ENCODE measurements at places on chromosomes 5 and 9.

DNA sequence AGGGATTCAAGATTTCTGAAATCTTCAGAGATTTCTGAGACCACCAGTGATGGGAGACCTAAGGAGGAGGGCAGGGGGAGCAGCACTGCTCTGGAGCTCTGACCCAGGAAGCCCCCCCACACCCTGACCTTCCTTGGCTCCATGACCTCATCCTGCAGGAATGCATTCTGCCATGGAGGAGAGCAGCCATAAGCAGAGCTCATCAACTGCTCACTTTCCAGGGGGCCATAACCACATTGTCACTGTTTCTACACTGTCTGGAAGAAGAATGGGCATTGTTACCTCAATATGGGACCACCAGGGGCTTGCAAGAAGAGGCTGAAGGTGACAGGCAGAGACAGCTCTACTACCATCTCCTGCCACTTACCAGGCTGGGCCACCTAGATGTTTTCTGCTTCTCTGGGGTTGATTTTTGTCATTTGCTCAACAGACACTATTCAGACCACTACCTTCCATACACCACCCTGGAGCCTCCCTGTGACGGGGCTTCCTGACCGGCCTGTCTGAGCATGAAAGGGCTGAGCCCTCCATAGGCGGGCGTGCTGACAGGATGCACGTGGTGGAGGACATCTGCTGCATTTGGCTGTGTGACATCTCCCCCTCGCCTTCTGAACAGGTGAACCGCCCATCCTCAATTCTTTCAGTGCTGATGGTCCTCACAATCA lies 2.3 kb upstream of the TSC1 start:
- no peak for DNase-seq

- DNase-seq = no peak
These were observed 2177.9 kb upstream of the C9orf72 start for GRCh38 chr9:29751226-29751625.

GRCh38 chr5:158203261-158203660 lies 344.3 kb upstream of the CLINT1 start:
- no peak for DNase-seq

DNA sequence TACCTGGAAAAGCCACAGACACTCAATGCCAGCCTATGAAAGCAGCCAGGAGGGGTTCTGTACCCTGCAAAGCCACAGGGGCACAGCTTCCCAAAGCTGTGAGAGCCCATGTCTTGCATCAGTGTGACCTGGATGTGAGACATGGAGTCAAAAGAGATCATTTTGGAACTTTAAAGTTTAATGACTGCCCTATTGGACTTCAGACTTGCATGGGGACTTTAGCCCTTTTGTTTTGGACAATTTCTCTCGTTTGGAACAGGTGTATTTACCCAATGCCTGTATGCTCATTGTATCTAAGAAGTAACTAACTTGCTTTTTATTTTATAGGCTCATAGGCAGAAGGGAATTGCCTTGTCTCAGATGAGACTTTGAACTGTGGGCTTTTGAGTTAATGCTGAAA lies 244.9 kb upstream of the TYRP1 start:
- no peak for DNase-seq

DNA sequence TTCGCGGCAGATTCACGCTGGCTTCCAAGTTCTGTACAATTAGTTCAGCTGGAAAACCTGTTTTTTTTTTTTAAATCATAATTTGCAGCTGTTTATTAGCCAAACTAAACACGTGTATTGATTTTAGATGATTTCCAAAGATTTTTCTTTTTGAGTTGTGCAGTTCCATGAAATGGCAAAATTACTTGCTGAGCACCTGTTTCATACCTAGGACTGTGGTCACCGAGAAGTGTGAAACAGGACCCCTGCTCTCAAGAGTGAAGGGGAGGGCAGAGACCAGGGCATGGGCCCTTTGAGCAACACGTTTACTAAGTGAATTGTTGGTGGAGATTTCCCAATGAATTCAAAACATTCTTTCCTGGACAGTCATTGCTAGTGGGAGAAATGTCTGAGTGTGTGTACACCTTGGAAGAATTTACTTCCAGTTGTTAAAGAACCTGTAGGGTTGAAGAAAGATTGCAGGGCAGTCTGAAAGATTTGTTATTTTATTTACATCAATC lies 688 bp downstream of the SNX24 start:
- no peak for DNase-seq

DNA sequence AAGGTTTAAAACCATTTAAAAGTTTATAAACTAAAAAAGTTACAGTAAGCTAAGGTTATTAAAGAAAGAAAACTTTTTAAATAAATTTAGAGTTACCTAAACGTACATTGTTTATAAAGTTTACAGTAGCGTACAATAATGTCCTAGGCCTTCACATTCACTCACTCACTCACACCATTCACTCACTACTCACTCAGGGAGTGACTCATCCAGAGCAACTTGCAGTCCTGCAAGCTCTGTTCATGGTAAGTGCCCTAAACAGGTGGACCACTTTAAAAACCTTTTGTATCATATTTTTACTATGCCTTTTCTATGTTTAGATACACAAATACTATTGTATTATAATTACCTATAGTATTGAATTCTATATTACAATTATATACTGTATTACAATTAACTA lies 190.8 kb upstream of the RASA1 start:
- no peak for DNase-seq

DNA sequence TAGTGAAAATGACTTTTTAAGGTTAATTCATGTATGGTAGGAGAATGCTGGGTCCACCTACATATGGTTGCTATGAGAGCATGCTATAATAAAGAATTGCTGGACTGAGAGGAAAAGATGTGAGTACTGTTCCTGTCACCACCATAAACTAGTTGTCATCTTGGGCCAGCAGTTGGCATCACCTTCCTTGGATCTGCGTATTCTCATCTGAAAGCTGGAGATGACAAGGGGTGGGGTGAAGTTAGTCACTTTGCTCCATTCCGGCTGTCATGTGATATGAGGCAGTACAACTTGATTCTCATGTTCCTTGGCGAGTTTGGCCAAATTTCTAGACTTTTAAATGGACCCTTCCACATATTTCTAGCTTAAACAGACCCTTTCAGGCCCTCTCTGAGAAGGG lies 33.3 kb downstream of the PIP5K1B start:
- DNase-seq = no peak

- no peak for DNase-seq
These were observed 174.6 kb downstream of the RFK start for GRCh38 chr9:76219560-76220151.

DNA sequence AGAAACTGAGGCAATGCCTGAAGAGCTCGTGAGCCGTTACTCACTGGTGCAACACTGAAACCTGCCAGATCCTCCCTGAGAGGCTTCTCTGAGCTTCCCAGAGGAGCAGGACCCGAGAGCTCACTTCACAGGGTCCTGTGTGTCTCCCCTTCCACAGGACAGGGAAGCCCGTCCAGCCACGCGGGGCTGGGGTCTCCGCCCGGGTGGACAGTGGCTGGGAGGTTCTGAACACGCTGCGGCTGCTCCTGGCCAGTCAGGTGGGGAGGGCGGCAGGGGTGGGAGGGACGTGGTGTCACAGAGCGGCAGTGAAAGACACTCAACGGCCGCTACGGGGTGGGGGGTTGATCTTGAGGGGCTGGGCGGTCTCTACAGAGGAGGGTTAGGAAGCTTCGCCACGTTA lies 290 bp upstream of the ZDHHC11 start:
- no peak for DNase-seq

DNA sequence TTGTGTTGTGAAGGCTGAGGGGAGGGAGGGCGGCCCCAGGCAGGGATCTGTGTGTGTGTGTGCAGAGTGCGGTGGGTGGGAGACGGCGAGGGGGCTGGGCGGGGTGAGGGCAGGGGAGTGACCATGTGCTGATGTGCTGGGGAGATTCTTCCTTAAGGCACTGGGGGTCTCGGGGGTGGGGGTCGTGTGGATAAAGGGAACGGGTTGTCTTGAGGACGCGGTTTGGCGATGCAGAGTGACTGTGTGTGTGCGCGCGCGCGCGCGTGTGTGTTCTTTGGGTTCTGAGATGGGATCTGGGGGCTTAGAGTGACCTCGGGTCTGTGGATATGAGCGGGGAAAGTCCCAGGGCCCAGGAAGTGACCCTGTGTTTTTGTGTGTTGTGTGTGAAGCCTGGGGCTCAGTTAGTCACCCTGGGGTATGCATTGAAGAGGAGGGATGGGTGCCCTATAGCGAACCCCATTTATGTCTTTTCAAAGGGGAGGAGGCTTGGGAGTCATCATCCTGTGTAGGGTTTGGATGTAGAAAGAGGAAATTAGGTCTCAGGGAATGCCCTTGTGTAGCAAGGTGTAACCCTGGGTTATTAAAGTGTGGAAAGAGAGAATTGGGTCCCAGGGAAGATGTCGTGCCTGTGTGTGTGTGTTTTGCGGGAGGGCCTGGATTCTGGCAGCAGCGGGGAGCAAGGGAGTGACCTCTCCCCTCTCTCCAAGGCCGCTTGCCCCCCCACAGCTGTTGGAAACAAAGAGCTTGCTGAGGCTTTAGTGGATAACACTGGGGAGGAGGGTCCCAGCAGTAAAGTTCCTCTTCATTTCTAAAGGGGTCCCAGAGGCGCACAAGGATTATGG lies 1.4 kb downstream of the TMEFF1 start:
- DNase-seq = no peak

GRCh38 chr5:78593465-78593864 lies 55.1 kb downstream of the LHFPL2 start:
- no peak for DNase-seq

- DNase-seq = no peak
These were observed 31.3 kb upstream of the SMU1 start for GRCh38 chr9:33107762-33108161.

DNA sequence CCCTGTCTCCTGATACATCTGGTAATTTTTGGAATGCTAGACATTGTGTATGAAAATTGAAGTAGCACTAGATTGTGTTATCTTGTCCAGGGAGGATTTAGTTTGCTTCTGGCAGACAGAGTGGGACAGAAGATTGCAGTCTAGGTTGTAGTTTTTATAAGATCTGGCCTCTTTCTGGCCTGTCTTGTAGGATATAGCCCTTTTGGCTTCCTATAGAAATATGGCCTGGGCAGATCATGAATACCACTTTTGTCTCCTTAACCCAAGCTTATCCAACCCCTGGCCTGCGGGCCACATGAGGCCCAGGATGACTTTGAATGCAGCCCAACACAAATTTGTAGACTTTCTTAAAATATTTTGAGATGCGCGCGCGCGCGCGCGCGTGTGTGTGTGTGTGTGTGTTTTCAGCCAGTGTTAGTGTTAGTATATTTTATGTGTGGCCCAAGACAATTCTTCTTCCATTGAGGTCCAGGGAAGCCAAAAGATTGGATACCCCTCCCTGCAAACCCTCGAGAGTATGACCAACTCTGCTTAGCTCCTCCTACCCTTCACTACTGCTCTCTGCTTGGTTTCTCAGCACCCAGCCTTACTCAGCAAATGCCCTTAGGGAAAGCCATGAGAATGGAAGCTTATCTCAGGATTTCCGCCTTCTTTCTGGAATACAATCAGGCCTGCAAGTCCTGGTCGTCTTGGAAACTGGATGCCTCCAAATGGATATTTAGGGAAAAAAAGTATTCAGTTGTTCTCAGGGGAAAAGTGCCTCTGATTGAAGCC lies 26.5 kb downstream of the ANKRD33B start:
- DNase-seq = no peak

- DNase-seq = no peak
These were observed 637.7 kb downstream of the SEMA5A start for GRCh38 chr5:8908055-8908683.

- DNase-seq = no peak
These were observed 80.2 kb upstream of the DPYSL3 start for GRCh38 chr5:147590096-147590495.

GRCh38 chr9:105138306-105138801 lies 106.1 kb upstream of the SLC44A1 start:
- no peak for DNase-seq

GRCh38 chr5:33611877-33612276 lies 171.1 kb downstream of the TARS1 start:
- no peak for DNase-seq

- no peak for DNase-seq
These were observed 28.7 kb upstream of the PDE4D start for GRCh38 chr5:59922220-59922619.

DNA sequence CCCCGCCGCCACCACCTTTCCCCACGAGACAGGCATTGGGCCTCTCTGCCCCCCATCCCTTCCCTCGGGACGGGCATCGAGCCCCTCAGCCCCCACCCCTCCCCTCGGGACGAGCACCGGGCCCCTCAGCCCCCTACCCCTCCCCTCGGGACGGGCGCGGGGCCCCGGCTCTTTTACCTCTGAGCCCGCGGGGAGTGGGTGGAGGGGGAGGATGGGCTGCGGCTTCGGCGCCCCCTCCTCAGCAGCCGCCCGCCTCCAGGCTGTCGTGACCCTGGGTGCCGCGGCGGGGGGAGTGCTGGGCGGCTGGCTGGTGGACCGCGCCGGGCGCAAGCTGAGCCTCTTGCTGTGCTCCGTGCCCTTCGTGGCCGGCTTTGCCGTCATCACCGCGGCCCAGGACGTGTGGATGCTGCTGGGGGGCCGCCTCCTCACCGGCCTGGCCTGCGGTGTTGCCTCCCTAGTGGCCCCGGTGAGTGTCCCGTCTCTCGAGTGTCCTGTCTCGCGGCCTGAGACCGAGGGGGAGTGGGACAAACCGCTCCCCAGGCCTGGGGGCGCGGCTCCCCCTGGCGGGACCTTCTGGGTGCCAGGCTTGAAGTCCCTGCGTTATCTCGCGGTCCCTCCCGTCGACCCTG lies 791 bp downstream of the SLC2A8 start:
- no peak for DNase-seq

DNA sequence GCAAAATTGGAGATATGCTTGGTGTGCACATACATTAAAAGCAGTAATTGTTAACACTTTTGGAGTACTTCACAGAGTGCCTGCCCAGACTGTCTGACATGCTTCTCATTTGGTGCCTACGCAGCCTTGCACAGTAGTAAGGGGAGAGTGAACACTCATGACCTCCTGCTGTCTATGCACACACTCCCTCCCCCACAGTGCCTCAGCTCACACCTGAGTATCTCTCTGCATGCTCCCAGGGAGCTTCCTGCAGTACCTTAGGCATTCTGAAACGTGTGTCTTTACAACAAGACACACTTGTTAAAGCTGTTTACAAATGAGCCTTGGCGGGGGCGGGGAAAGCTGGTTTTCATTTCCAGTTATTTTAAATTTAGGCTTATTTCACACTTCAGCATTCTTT lies 18.0 kb downstream of the MAP3K1 start:
- no peak for DNase-seq

- DNase-seq = no peak
These were observed 131.3 kb upstream of the CCDC180 start for GRCh38 chr9:97176206-97176605.

- no peak for DNase-seq
These were observed 273.2 kb downstream of the SAXO1 start for GRCh38 chr9:18759827-18760226.

DNA sequence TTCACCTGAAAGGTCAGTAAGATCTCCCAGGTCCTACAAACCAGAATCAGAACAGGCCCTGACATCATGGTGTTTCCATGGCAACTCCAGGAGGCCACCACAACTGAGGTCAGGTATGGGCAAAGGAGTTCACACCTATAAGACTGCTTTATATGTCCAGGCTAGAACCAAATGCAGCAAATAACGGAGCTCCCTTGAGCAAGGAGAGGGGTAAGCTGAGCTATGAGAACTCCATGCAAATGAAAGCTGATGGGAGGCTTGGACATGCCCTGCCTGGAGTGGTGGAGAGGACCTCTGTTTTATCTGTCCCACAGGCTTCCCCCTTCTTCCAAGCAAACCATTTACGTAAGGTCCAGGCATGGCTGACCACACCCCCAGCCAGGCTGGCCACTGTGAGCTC lies 207.7 kb downstream of the SPOCK1 start:
- DNase-seq = no peak
